Skin of body (tissue), 3 donors: ENCODE measurements at places on chromosomes 3 and 15. TPM values are rescaled to one million over a fixed set of nuclear protein-coding genes. Genes with fewer than 3 reads are reported as not detected.

LAMB2 gene
- total RNA-seq, result 379 TPM

GOLGA8R gene
- total RNA-seq, result 8.3 TPM

SAMMSON gene
- 0.69 TPM for total RNA-seq

IFT57 gene
- total RNA-seq, result 40.4 TPM

CTXN2 gene
- not detected for total RNA-seq

LRRC49 gene
- total RNA-seq, result 11.4 TPM

MORF4L1 gene
- total RNA-seq, result 440 TPM

NOX5 gene
- total RNA-seq, result 0.39 TPM

EPHA3 gene
- total RNA-seq, result 11.0 TPM

RGMA gene
- total RNA-seq, result 10.4 TPM

IRAK2 gene
- total RNA-seq, result 3.8 TPM

HTR3D gene
- total RNA-seq, result not detected

TUBGCP5 gene
- total RNA-seq, result 22.6 TPM

TMC3 gene
- total RNA-seq, result 0.20 TPM

TRA2B gene
- total RNA-seq, result 170 TPM

TKT gene
- 159 TPM for total RNA-seq

NEIL1 gene
- 14.7 TPM for total RNA-seq

NR1I2 gene
- 0.10 TPM for total RNA-seq

P2RY12 gene
- total RNA-seq, result 1.7 TPM

CALML4 gene
- 6.1 TPM for total RNA-seq

MAGEL2 gene
- total RNA-seq, result 2.8 TPM

MON1A gene
- total RNA-seq, result 3.1 TPM

CPLX3 gene
- total RNA-seq, result 0.20 TPM

XCR1 gene
- 0.39 TPM for total RNA-seq

CNTN4 gene
- 24.4 TPM for total RNA-seq

OR5H2 gene
- total RNA-seq, result not detected

GOLGA8B gene
- 12.3 TPM for total RNA-seq

UPK1B gene
- total RNA-seq, result 0.59 TPM

GOLGA6L7 gene
- total RNA-seq, result not detected

ASB14 gene
- total RNA-seq, result 0.10 TPM

PRSS50 gene
- 0.89 TPM for total RNA-seq

ATP13A5 gene
- 3.7 TPM for total RNA-seq

PLA1A gene
- total RNA-seq, result 0.20 TPM

SHF gene
- 12.3 TPM for total RNA-seq

SLC6A11 gene
- total RNA-seq, result 0.49 TPM

CFAP100 gene
- not detected for total RNA-seq

OR5K2 gene
- total RNA-seq, result not detected

ZNF592 gene
- 9.4 TPM for total RNA-seq

PTH1R gene
- total RNA-seq, result 18.9 TPM

HESX1 gene
- total RNA-seq, result 0.89 TPM

GOLGA8M gene
- 3.4 TPM for total RNA-seq

CA12 gene
- total RNA-seq, result 4.3 TPM

OR5K3 gene
- total RNA-seq, result not detected

NUP210 gene
- total RNA-seq, result 4.1 TPM

CAPN3 gene
- total RNA-seq, result 66.0 TPM

FBXO40 gene
- 0.59 TPM for total RNA-seq

VEPH1 gene
- total RNA-seq, result 6.4 TPM

MINDY2 gene
- total RNA-seq, result 20.4 TPM

ESYT3 gene
- 7.9 TPM for total RNA-seq

PLA2G4D gene
- total RNA-seq, result 4.8 TPM

MYZAP gene
- total RNA-seq, result 8.3 TPM

IL5RA gene
- 0.79 TPM for total RNA-seq

AMIGO3 gene
- total RNA-seq, result 0.10 TPM

CPOX gene
- total RNA-seq, result 16.1 TPM

SEMA5B gene
- 8.6 TPM for total RNA-seq

PARP15 gene
- total RNA-seq, result 0.99 TPM
